ENCODE measurements at places on chromosomes 1 and 21.
A peak's percentile ranks its signal among the peaks of the same experiment; 100 is the strongest.

DNA sequence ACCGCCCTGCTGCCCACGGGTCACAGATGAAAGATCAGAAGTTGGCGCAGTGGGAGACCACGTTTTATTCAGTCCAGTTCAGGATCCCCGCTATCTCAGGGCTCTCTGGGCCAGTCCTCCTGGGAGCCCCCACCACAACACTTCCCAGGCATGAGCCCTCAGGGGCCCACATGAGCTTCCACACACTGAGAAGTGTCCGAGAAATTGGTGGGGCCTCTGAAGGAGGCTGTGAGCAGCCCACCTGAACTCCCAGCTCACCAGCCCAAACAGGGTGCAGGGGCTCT lies 12.1 kb downstream of the TRIM46 start:
- DNase-seq = peak; percentile 66

GRCh38 chr1:178898401-178898800 lies 27.5 kb upstream of the ANGPTL1 start:
- no peak for DNase-seq

DNA sequence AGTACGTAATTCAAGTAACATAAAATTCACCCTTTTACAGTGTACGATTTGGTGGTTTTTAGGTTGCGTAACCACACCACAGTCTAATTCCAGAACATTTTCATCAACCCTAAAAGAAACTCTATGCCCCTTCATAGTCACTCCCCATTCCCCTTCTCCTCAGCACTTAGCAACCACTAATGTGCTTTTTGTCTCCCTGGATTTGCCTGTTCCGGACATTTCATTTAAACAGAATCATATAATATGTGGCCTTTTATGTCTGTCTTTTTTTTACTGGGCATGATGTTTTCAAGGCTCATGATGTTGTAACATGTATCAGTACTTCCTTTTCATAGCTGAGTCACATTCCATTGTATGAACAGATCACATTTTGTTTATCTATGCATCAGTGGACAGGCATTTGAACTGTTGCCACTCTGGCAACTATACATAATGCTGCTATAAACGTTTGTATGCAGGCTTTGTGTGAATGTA lies 20.8 kb downstream of the OBSCN start:
- DNase-seq = no peak

- no peak for DNase-seq
Observed at GRCh38 chr1:86201311-86201710, 44.7 kb upstream of the COL24A1 start.

- DNase-seq = no peak
Observed at GRCh38 chr21:34132926-34133325, 59.5 kb downstream of the MRPS6 start.

- DNase-seq = no peak
Observed at GRCh38 chr1:27536767-27537166, 46.8 kb upstream of the WASF2 start.

- no peak for DNase-seq
Observed at GRCh38 chr1:154386643-154387352, 18.3 kb upstream of the IL6R start.

GRCh38 chr1:5746611-5747425 lies 245.4 kb downstream of the NPHP4 start:
- peak; percentile 88 for DNase-seq

DNA sequence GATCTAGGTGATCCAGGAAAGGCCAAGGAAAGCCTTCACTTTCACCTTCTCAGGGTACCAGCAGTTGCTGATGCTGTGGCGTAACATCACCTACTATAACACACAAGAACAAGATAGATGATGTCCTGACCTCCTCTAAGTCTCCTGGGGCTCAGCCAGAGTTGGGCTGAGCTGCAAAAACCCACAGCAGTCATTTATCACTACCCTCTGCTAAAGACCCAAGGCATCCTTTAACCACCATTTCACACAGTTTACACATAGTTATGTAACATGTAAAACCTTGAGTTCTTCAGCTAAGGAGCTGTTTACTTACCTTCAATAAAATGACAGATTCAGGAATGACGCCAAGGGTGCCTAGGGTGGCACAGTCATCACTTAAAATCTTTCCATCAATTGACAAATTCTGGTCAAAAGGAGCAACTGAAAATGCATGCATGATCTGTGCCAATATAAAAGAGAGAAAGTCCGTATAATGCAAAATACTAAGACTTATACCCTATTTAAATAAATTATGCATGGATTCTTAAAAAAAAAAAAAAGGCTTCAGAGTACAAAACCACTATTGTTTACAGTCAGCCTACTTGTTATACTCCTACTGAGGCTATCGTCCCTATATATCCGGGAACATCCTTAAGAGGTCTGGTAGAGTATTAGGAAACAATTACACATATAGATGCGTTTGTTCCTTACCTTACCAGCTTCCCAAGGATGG lies 20.7 kb upstream of the RAP1GAP start:
- DNase-seq = no peak

- no peak for DNase-seq
Observed at GRCh38 chr1:205444931-205445645, 10.8 kb downstream of the BLACAT1 start.

- no peak for DNase-seq
Observed at GRCh38 chr1:48677306-48678287, 99.1 kb downstream of the BEND5 start.

- DNase-seq = no peak
Observed at GRCh38 chr1:158185770-158186169, 5.1 kb downstream of the CD1D start.

GRCh38 chr1:156495401-156496140 lies 5.0 kb downstream of the MEF2D start:
- peak; percentile 41 for DNase-seq

- no peak for DNase-seq
Observed at GRCh38 chr21:34594566-34595234, 20.2 kb downstream of the RCAN1 start.

DNA sequence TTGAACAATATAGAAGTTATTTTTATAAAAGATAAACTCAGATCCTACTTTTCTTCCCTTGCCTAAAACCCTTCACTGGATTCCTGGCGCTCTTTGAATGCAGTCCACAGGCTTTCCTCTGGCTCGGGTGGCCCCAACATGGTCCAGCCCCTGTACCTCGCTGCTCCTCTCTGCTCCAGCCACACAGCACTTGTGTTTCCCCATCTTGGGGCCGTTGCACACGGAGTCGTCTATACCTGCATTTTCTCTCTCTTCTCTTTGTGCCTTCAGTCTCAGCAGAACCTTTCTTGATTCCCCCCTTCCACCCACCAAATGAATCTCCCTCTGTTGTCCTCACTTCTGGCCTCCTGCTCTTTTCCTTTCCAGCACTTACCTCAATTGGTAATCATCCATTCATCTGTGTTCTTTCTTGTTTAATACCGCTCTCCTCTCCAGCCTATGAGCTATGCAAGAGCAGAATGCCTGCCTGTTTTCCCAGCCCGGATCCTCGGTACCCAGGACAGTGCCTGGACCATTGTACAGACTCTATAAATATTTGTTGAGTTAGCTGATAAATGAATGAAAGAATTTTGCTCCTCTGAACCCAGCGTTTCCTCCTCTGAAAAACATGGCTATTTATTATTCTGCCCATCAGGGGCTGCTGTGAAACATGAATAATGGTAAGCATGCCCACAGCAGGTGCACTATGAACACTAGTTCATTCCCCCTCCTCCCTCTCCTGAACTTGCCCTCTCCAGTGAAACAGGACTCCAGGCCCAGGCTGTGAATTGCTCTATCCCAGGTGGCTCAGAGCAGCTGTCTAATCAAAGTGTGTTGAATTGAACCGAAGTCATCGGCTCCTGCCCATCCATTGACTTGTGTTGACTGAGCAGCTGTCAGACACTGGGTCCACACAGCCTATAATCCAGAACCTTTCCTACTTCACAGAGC lies 266.9 kb downstream of the PTPRU start:
- DNase-seq = no peak

DNA sequence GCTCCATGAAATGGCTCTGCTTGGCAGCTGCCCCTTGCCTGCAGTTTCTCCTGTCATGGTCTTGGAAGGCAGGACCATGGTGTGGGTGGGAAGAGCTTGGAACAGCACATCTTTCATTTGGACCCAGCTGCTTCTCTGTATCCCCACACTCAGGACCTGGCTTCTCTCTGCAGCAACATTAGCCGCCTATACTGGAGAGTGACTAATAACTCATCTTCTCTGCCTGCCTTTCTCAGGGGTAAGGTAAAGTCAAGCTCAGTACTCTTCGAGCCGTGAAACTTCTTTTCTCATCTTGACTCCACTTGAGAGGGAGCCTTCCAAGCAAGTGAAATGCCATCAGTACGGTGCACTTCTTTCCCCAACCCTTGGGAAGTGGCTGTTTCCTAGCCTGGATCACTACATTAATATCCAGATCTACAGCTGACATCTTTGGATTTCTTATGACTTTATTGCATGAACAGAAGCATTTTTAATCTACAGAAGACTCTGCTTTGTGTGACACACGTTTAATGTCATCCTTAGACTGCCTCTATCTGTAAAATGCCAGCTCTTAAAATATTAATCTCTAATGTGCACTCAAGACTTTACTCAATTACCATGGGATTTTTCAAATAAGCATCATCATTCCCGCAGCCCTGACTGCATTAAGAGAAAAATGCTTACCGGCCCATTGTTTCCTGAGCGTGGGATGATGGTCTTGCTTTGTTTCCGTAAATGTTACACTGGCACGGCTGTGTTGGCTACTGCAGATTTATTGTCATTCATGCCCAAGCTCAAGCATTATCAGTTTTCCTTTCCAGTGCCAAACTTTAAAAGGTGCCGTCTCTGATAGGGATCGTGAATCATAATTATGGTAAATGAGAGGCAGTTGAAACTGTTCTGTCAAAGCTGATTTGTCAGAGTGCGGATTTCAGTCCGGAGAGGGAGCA lies 242.9 kb downstream of the HHAT start:
- no peak for DNase-seq

- peak; percentile 30 for DNase-seq
Observed at GRCh38 chr1:199135901-199136300, 497.1 kb downstream of the PTPRC start.

DNA sequence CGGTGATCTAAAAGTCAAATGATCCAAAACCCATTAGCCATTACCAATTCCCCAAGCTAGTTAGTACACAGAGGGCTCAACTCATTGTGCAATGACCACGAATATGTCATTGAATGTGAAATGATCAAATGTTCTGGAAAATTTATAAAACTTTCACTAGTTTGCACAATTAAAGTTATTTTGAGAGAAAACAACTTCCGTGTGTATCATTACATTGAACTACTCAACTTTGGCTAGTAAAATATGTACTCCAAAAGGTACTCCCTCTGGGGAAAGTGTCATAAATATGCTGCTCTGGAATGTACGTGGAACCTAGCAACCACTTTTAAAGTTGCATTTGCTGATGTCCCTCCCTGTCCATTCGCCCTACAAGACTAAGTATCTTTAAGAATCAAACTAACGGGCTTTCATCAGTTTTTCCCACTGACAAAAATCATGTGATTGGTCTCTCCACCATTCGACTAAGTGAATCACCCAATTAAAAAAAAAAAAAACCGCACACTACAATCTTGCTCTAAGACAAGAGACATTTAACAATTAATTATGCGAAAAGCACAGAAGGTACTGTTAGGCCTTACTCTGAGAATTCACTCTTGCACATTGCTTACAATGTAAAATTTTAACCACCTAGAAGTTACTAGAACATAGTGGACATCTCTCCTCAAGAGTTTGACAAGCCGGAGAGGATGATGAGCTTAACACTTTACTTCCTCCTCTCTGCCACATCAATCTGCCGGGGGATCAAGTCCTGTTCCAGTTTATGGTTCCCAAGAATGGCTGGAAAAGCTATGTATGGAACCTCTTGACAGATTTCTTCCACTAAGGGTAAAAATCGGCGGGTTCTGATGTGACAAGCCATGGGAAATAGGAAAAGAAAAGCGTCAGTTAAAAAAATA lies 1.2 kb downstream of the ACBD3 start:
- DNase-seq = no peak

DNA sequence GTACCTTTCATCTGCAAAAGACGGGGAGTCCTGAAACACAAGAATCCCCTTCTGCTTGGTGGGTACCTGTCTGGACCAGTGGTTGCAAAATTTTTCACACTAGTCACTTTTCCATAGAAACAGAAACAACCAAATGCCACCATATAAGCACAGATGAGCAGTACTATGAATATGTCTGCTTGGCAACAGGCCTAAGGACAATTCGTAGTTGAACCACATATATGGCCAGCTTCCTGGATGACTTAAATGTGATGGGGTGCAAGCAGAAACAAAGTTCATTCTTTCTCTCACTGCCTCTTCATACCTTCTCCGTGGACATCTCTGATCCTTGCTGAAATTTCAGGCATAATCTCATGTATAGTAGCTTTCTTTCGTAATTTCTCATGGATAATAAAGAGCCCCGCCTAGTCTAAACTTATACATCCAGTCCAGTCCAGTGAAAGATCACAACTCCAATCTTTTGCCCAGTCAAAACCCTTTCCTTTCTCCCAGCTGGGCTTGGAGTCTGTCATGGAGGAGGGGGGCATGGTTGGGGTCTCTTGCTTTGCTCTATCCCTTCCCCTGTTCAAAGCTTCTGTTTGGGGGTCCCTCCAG lies 7.0 kb downstream of the FCAMR start:
- DNase-seq = no peak

GRCh38 chr1:207988326-207989165 lies 77.6 kb upstream of the CD34 start:
- DNase-seq = no peak

DNA sequence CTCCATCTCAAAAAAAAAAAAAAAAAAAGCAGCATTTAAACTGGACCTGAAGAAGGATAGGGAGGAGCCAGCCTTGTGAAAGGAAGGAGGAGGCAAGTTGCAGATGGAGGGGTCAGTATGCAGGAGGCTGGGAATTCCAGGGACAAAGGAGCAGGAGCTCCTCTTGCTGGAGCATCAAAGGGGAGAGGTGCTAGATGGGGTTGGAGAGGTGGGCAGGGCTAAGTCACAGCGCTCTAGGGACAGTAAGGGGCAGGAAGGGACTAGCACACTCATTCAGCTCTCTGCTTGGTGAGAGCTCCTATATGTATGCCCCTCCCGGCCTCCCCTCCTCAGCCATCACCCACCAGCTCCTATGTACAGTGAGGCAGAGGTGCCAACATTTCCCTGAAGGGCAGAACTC lies 26.8 kb downstream of the MAP7D1 start:
- DNase-seq = no peak

- no peak for DNase-seq
Observed at GRCh38 chr1:105442901-105443300, 1613.6 kb upstream of the PRMT6 start.

DNA sequence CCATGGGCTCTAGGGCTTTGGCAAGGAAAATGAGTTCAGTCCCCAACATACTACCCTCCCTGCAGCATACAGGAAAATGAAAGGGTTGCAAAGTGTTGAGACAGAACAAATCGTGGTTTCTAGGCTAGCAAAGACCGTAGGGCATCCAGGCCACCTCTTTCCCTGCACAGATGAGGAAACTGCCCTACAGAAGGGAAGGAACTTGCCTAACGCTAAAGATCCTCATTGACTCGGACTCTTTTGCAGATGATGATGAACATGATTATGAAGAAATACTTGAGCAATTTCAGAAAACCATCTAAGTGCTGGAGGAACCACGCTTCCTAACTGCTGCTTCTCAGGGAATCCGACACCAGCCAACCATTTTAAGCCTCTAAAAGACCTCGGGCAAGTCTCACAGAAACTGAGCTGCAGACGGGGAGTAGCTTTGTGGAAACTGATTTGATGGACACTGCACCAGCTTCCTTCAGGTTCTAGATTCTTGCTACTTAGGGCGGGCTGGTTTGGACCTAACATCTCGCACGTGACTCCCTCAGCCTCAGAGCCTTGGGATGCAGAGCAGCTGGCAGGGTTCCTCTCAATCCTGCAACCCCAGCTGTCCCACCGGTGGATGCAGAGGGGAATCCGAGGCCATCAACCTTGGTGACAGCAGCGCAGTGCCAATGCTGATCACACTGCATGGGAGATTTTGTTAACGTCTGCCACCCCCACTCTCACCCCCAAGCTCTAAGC lies 13.4 kb downstream of the THEMIS2 start:
- no peak for DNase-seq
